Cortex of kidney (tissue), 1 donor: ENCODE measurements at places on chromosomes 1 and 21.

GRCh38 chr1:99731384-99731783 lies 35.1 kb downstream of the FRRS1 start:
- no peak for DNase-seq

DNA sequence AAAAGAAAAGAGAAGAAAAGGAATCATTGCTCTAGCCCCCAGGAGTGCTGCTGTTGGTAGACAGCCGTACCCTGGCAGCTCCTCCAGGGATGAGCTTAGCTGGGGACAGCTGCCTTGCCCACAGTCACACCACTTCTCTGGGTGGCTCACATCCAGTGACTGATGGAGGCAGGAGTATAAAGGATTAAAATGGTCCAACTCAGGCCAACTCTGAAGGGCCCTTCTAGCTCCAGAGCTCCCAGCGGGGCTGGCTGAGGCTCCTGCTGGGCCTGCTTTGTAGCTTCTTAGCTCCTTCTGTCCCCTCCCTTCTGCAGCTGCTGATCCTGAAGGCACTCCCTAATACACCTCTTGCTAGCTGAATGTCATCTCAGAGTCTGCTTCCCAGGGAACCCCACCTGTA lies 4.4 kb downstream of the CITED4 start:
- DNase-seq: no peak

DNA sequence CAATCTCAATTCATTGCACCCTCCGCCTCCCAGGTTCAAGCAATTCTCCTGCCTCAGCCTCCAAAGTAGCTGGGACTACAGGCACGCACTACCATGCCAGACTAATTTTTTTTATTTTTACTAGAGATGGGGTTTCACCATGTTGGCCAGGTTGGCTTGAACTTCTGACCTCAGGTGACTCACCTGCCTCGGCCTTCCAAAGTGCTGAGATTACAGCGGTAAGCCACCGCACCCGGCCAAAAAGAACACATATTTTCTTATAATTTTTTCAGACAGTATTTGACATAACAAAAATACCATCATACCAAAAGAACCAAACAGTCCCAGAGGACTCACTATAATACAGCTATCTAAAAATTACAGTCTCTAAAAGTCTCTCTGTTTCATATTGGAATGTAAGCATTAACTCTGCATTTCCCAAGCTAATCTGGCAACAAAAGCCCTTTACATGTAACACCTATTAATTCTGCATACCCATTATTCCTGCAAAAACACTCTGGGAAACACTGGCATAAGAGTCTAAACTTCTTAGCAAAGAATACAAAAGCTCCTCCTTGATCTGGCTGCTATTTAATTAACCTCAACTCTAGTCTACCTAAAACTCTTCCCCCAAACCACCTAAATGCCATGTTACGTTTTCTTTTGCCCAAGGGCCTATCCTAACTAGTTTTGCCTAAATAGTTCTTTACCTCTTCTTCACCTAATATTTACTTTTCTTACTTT lies 26.9 kb downstream of the WDR26 start:
- no peak for DNase-seq

DNA sequence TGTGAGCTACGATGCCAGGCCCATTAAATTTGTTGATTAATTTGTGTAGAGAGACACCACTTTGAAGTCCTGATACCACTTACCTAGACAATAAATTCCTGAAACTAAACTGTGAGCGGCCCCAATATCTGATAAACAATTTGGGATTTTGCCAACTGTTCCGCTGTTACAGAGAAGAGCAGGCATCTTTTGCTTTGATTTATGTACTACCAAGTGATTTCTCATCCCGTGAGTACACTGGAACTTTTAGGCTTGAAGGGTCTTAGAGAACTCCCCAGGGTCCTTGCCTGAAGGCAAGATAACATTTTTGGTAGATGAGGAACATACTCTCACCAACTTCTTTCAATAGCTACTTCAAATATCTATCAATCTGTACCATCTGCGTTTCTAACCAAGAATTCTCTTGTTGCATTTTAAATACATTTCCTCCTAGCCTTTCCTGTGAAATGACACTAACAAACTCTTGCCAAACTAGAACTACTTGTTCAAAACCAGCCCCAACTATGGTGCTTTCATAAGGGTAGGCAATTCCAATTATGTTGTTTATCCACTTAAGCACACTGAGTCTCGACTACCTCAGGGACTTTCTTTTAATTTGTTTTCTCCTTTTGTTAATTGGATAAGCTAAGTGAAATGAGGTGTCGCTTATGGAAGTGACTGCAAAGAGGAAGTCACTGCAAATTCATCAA lies 23.2 kb upstream of the SLC30A1 start:
- no peak for DNase-seq

- no peak for DNase-seq
Observed at GRCh38 chr1:118118469-118118868, 66.6 kb downstream of the SPAG17 start.
